ENCODE measurements at places on chromosomes 3 and 15.

GRCh38 chr3:53616971-53617892 lies 122.8 kb downstream of the CACNA1D start:
- no peak for DNase-seq

DNA sequence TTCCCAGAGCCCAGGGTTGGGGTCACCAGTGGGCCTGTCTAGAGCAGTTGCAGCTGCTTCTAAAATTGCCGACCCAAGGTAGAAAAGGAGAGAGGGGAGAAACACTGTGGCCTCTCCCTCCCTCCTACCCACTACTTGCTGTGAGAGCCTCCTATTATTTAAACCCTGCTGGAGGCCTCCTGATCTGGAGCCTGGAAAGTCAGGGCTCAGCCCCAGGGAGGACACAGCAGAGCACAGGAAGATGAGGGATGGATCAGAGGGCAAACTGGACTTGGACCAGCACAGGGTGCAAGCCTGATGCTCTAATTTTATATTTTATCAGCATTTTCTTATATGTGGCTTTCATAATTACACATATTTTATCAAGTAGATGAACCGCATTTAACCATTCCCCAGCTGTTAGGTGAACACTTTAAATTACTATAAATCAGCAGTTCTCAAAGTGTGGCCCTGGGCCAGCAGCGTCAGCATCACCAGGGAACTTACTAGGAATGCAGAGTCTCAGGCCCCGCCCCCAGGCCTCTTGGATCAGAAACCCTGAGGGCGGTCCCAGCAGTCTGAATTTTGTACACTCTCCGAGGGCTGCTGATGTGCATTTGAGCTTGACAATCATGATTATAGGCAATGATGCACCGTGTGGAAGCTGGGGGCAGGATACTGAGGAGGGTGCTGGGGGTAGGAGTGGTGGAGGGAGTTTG lies 26.7 kb downstream of the SMAD3 start:
- no peak for DNase-seq

- no peak for DNase-seq
Observed at GRCh38 chr3:33831053-33831452, 32.6 kb downstream of the PDCD6IP start.

DNA sequence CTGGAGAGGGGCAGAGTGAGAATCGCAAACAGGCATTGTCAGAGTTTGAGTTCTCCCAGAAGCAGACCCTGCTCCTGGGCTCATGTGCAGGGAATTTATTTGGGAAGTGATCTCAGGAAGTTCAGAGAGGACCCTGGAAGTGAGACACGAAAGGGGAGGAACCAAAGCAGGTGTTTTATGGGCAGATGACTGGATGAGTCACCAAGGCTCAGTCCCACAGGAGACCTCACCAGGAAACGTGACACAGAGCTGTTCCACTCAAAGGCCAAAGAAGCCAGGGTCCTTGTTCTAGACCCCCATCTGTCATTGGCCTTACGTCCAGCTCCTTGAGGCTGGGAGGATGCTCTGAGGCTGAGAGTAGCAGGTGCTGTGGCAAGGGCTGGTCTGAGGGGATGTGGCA lies 43.4 kb upstream of the SEC22A start:
- DNase-seq, result no peak

GRCh38 chr3:101200461-101200860 lies 119.9 kb downstream of the IMPG2 start:
- DNase-seq, result no peak

DNA sequence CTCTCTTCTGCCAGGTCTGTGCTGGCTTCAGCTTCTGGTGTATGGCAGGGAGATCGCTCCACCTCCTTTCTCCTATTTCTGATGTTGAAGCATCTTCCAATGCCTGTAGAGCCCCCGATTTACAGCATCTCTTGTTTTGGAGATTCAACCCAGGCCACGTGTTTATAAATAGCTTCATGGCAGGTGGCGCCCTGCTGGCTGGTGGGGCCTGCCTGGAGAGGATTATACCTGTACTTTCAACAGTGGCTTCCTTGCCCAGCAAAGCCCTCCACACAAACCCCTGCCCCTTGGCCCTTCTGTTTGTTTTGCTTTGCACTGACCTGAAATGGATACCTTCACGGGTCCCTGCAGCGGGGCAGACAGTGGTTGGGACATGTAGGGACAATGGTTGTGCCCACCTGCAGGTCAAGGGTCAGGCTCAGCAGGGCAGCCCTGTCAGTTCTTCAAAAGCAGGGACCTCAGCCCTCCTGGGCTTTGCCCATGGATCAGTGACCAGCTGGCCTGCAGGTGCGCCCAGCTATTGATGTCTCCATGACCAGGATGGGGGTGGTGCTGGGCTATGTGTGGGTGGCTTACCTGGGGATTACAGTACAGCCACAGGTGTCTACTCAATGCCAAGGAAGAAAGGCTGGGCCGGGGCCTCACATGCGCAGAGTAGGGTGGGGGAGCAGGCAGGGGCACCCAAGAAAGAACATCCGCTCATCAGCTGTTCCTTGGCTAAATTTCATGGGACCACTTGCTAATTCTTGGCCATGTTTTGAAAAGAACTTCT lies 112.7 kb upstream of the PRR23C start:
- no peak for DNase-seq

Data from activated CD8-positive, alpha-beta memory T cell treated with anti-CD3 and anti-CD28 coated beads, Interleukin-2, amount 10 ng/mL, durations not matched to agents 7 days and 5 days (primary cell).